ENCODE measurements at places on chromosomes 6 and 20.

DNA sequence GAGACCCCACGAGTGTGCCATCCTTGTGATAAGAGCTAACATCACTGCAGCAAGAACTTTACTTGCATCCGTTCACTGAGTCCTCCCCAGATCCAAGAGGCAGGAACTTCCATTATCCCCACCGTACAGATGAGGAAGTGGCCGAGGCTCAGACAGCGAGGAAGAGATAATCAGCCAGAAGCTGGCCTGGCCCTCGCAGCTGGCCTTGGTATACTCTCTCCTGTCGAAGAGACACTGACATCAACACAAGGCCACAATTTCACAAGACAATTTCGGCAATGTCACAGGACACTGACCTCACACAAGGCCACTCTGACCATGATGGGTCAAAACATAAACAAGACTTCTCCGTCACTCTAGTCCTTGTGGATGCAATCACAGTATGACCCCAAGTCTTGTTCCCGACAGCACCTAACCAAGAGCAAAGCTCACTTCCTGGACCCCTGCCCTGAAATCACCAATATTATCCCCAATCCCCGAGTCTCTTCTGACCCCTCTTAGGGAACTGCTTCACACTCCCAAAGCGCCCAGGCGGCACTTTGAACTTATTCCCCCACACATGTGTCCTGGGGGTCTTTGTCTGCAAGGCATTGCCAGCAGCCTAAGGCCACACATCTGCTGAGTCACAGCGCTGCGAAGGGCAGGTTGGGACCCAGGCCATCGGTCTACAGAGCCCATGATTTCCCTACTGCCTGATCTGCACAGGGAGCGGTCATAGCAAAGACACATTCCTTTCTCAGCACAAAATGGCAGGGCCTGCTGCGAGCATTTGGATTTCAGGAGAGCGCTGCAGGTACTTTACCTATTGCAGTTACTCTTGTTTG, 14.8 kb upstream of the VAPB start:
- DNase-seq = no peak

- no peak for DNase-seq
These were observed 122.1 kb upstream of the TRAF3IP2 start for GRCh38 chr6:111727802-111728201.

GRCh38 chr6:125947615-125948014, 9.0 kb upstream of the HINT3 start:
- DNase-seq = no peak

DNA sequence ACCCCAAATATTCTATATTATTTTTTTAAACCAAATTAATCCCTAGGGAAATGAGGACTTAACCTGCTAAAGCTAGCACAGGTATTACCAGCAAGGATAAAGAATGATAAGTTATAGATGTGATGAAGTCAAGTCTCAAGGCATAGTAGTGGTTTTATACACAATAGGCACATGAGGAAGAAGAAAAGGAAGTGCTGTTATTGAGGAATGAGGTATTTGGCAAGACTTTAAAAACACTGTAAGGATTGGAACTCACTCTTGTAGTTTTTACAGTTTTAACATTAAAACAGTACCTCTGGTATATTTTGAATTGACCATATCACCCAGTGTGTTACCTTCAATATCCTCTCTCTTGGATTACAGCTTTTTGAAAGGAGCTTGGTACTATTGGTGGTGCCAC, 54.6 kb downstream of the PHF3 start:
- no peak for DNase-seq

GRCh38 chr6:153160221-153160620, 29.1 kb upstream of the RGS17 start:
- no peak for DNase-seq

DNA sequence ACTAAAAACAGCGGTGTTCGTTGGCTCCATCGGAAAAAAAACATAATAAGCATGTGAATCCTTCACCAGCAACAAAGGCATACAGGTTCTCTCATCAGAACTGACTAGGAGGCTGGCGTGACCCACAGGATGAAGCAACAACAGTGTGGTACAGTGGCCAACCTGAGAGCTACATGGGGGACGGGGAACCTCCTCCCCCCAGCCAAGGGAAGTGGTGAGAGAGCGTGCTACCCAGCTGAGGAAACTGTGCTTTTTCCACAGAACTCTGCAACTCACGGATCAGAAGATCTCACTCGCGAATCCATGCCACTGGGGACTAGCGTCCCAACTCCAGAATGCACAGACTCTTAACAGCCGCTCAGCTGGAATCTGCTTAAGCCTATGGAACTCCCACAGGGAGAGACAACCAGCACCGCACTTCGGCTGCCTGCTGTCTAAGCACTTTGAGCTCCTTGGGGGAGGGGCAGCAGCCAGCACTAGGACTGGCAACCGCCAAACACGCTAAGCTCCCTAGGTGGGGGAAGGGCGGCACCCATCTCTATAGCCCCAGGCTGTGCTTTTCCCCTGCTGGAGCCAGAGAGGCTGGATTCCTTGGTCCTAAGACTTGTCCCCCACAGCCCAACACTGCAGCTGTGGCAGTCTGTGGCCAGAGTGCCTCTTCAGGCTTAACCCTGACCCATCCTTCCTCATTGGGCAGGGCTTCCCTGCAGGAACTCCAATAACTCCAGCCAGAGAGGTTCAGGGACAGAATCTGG, 538.3 kb upstream of the BTBD3 start:
- no peak for DNase-seq

DNA sequence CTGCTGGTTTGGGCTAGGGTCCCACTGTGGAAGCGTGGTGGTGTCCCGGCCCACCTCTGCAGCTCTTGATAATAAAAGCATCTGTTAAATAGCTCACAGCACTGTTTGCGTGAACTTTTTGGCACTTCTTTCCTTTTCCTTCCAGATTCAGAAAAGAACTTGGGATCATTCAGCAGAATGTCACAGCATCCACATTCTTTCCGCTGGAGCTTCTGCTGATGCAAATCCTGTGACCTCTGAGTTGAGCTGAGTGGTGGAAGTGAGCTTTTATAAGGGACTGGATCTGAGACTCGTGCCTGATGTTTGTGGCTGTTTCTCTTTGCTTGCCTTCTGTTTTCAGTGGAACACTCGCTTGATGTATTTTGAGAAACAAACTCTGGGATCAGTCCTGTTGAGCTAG, 3.9 kb downstream of the OSBPL2 start:
- no peak for DNase-seq

DNA sequence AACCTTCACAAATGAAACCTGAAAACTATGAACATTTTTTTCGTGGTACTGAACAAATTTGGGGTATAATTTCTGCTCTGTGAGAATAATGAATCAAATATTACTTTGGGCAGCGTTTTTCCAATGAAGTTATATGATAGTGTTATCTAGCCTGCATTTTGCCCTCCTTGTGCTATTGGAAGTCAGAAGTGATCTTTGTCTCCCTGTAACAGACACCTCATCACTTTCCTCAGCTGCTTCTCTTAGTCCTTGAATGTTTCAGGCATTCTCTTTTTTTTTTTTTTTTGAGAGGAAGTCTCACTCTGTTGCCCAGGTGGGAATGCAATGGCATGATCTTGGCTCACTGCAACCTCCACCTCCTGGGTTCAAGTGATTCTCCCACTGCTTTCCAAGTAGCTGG, 10.2 kb downstream of the DDX27 start:
- no peak for DNase-seq

GRCh38 chr6:75449630-75450206, 43.9 kb downstream of the FILIP1 start:
- DNase-seq = no peak

GRCh38 chr6:150987371-150987828, 121.9 kb downstream of the MTHFD1L start:
- DNase-seq = no peak

DNA sequence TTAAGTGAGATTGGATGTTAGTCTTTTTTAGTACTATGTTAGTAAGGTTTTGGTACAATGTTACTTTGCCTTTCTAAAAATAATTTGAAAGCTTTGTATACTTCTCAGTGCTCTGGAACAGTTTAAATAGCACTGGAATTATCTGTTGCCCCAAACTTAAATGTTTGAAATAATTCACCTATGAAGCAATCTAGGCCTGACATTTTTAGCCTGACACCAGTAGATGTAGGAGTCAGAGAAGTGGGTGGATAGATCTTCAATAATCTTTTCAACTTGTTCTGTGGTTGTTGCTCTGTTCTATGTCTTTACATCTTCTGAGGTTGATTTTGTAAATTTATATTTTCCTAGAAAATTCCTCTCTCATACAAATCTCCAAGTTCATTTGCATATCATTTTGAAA, 103.1 kb upstream of the ADGRF1 start:
- DNase-seq = no peak

DNA sequence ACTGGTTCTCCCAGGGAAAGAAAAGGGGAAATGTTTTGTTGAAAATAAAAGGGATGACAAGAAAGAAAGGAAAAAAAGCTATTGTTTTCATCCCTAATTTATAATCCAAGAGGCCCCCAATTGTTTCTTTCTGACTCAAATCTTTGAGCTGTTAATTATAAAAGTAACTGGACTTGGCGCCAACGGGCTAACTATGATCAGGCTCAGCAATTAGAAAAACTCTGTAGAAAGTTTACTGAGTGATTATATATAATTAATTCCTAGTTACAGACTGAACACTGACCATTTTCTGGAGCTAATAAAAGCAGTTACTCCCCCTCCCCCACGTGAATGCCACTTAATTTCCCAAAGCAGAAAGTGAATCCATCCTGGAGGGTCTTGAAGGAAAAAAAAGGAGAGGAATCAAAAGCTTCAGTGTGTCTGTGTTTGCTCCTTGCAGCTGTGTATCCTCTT, 3.2 kb downstream of the ZMYND8 start:
- no peak for DNase-seq

DNA sequence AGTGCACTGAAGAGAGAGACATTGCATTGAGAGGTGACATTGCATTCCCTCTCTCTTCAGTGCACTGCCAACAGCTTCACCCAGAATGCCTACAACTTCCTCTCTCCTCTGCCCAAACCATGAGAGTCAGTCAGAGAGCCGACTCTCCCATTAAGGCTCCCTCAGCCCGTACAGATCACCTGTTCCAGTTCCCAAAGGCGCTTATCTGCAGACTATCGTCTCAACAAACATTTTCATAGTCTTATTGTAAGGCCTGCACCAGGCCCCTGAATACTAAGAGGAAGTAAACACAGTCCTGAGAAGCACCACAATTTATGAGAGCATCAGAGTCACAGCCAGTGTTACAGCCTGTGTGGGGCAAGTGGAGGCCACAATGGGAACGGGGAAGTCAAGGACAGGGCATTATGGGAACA, 53.7 kb downstream of the GFOD1 start:
- DNase-seq = no peak

GRCh38 chr6:108676555-108676954, 115.8 kb downstream of the FOXO3 start:
- no peak for DNase-seq

GRCh38 chr20:35947489-35947888, 6.8 kb downstream of the SCAND1 start:
- peak; percentile 1 for DNase-seq

GRCh38 chr20:62557462-62557861, 81.7 kb upstream of the GATA5 start:
- no peak for DNase-seq

DNA sequence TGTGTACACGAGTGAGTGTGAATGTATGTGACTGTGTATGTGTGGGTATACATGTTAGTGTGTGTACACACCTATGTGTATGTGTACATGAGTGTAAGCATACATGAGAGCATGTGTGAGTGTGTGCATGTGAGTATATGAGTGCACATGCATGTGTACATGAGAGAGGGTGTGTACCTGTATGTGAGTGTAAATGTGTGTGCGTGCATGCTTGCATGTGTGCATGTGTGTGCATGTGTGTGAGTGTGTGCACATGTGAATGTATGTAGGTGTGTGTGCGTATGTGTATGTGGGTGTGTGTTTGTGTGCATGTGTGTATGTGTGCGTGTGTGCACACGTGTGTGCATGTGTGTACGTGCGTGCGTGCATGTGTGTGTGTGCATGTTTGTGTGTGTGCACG, 183.4 kb downstream of the BMP7 start:
- DNase-seq = no peak

DNA sequence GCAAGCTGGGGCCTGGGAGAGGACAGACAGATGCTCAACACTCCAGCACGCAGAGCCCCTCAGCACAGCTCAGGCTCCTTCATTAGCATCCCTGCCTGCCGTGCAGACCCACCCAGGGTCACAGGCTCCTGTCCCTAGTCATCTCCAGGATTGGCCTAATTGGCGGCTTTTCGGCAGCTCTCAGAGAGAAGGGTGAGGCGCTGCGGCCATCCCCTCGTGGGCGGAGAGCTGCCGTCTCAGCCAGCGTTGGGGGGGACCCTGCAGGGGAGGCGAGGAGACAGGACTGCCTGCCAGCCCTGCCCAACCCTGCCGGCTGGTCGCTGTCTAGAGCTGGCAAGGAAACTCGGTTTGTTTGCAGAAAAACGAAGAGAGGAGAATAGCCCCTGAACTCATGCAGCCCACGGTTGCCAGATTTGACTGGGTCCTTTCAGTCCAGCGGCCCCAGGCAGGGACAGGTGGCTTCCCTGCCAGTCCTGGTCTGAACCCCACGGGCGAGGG, 26.8 kb downstream of the BHLHE23 start:
- DNase-seq = no peak

DNA sequence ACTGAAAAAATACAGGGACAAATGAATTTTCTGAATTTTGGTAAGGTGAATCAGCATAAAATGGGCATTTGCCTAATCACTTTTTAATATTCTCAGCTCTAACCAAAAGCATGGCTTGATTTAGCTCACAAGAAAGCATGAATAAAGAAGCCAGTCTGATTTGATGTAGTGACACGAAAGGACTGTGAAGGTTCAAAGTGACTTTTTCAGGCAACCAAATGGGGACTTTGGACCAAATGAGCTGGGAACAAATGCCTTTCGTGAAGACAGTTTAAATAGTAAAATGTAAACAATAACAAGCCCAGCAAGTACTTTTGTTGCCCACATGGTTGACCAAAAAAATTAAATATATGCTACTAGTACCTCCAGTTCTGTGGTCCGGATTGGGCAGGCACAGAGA, 12.9 kb upstream of the CBLN4 start:
- DNase-seq = no peak

GRCh38 chr6:158416883-158417759, 104.9 kb downstream of the TULP4 start:
- DNase-seq = no peak

GRCh38 chr6:120077489-120077888, 727.9 kb upstream of the MAN1A1 start:
- DNase-seq = no peak

DNA sequence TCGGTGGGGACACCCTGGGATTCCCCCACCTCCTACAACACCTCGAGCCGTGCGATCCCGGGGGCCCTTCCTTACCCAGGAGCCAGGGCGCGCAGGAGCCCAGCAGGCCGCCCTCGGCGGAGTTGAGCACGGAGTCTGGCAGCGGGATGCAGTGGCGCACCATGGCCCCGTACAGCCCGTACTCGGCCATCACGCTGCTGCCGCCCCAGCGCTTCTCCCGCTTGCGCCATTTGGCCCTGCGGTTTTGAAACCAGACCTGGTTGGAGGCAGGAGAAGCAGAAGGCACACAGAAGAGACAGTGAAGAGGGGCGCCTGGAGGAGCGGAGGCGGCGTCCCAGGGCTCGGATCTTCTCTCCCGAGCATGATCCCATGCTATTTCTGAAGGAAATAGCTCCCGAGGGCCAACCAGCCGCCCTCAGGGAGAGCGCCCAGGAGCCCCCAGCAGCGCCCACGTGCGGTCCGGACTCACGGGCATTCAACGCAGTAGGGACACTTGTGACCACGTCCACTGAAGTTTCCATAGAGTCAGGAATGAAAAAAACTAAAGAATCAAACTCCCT, 4.3 kb downstream of the VSX1 start:
- DNase-seq = no peak

Measured in stimulated activated CD4-positive, alpha-beta T cell treated with anti-CD3 and anti-CD28 coated beads, Interleukin-2, amount 100 ng/mL, for 4 hours (primary cell).